Renal cortical epithelial cell (primary cell): ENCODE measurements at places on chromosomes 12 and 14.
A peak's percentile ranks its signal among the peaks of the same experiment; 100 is the strongest.

DNA sequence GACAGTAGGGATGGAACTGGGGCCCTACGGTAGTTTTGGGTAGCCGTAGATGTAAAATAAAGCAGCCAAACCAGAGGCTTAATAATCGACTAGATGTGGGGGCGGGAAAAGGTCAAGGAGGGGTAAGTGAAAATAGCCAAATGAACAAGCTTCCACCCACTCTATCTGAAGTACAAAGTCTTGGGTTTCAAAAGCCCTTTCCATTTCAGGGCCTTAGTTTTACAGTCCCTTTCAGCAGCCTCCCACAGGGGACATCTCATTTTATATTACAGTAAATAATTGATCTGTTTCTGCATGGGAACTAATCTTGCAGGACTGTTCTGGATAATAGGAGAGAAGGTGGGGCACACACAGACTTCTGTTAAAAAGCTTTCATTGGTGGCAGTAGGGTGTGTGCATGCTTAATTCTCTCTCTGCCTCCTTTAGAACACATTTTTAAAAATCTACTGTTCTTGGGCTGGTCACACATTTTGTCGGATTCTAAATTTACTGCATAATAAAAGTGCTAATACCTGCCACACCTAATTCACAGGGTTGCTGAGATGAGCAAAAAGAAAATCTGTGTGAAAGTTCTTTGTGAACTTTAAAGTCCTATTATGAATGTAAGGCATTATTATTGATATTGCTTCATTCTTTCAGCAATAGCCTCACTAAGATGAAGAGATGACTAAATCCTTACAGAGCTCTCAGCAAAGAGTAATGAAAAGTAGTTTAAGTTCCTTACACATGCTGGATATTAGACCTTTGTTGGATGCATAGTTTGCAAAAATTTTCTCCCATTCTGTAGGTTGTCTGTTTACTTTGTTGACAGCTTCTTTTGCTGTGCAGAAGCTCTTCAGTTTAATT lies 104.6 kb downstream of the ITPR2 start:
- peak; percentile 72 for DNase-seq

- peak; percentile 86 for DNase-seq
These were observed 14.8 kb upstream of the PPP1R1A start for GRCh38 chr12:54603173-54603814.

DNA sequence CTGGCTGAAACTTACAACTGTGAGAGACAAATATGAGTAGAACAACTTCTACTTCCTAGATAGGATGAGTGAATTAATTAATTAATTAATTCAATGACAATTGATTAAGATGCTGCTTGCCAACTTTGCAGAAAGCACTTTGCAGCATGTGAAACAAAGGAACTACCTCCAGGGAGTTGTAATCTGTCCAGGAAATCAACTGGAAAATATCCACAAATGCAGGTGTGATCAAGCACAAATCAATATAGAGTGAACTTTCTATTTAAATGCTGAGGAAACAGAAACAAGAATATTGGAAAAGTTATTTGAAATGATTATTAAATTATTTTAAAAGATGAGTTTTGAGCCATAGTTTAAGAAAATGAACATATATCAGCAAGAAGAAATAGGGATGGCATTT lies 163.9 kb upstream of the ARID2 start:
- no peak for DNase-seq

DNA sequence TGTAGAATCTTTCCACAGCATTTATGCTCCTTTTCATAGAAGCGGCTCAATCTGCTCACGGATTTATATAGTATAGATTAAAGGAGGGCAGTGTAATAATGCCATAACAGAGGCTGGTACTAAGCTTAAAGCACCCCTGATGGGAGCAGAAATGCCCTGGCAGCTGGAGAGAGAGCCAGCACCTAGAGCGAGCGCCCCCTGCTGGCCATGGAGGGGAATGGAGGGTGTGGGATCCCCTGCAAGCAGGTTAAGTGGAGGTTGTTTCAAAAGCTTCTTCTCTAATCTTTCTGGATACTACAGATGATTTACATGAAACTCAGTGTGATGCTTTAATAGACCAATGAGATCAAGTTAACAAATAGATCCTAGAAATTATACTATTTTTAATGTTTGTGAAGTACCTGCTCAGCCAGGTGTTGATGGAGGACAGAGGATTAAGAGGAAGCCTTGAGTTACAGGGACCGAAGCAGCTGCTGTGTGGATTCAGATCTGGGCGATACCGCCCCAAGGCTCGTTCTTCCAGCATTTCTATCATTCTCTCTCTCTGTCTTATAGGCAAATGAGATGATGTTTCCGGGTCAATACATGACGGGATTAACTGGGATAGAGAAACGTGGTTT lies 1519.3 kb upstream of the TMEM132C start:
- DNase-seq: no peak

DNA sequence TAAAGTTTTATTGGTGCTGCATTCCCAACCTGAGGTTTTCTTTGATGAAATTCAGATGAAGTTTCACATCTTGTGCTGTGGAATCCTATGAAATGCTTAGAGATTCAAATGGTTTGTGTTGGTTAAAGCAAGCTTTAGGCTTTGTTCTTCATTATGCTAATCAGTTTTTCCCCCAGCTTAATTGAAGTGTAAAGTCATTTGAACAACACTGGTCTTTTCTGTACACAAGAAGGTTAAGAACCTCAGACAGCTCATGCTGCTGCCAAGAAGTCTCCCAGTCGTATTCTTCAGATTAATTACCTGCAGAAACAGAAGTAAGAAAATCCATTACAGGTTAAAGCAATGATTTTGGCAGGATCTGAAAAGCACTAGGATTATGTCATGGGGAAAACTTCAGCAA lies 48.9 kb downstream of the EML1 start:
- peak; percentile 36 for DNase-seq

DNA sequence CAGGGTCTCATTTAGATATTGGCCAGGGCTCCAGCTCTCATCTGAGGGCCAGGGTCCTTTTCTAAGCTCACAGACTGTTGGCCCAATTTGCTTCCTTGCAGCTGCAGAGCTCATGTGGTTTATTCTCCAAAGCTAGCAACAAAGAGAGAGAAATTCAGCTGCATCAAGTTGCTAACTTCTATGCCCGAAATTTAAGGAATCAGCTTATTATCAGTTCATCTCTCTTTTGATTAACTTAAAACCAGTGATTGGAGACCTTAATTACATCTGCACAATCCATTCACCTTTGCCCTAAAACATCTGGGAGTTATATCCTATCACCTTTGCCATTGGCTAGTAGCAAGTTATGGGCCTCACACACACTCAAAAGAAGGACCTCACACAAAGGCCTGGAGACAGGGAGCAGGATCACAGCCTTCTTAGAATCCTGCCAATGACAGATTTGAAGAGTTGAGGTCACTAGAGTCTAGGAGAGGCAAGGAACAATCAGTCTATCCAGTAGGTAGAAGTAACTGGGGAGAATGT lies 258.8 kb upstream of the GARIN6 start:
- DNase-seq: no peak

- peak; percentile 50 for DNase-seq
These were observed 27.2 kb downstream of the FBRSL1 start for GRCh38 chr12:132517013-132517739.

DNA sequence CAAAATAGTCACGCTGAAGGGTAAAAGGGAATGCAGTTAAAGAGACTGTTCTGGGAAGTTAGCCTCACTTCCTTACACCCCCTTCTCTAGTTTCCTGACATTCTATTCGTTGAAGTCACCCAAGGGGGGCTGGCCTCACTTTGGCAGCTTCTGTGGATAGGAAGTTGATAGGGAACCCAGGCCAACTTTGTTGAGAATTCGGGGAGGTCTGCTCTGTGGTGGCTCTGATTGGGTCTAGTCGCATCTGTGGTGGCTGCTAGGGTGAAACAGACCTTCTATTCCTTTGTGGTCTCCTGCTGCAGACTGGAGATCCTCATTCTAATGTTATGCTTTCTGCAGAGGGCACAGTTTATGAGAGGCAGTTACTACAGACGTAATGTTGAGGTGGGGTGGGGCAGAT lies 28.8 kb upstream of the GZMB start:
- no peak for DNase-seq

- peak; percentile 97 for DNase-seq
These were observed 48.1 kb upstream of the BICDL1 start for GRCh38 chr12:119940897-119941296.

- DNase-seq: no peak
These were observed 452 bp downstream of the P2RX2 start for GRCh38 chr12:132619071-132619385.

DNA sequence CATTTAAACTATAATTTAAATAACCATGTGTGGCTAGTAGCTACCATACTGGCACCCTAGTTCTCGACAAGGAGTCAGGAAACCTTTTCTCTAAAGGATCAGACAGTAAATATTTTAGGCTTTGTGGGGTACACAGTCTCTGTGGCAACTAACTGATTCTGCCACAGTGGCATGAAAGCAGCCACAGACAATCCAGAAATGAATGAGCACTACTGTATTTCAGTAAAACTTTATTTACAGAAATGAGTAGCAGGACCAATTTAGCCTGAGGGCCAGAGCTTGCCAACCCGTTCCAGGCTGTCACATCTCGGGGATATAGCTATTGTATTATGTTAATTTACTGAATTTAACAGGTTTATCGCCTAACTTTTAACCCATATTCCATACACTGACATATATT lies 278.7 kb downstream of the ITPR2 start:
- DNase-seq: no peak

GRCh38 chr12:41140117-41140516 lies 48.0 kb upstream of the PDZRN4 start:
- DNase-seq: peak; percentile 16

GRCh38 chr12:52798671-52799504 lies 3.0 kb upstream of the KRT3 start:
- DNase-seq: peak; percentile 93

- peak; percentile 23 for DNase-seq
These were observed 161.7 kb downstream of the ALX1 start for GRCh38 chr12:85441741-85442140.

DNA sequence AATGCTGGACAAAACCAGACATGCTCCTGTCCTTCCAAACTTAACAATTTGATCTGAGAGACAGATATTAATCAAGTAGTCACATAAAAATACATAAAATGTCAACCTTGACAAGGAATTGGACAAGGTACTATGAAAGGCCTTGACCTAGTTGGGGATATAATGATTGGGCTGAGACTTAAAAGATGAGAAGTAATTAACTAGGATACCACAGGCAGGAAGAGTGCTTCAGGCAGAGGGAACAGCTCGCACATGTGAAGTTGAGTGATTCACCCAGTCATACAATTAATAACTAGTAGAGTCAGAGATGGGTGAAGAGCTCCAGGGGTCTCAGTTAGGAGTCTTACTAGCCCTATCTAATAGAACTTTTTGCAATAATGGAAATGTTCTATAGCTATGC lies 259.5 kb downstream of the MSRB3 start:
- DNase-seq: peak; percentile 57

- DNase-seq: no peak
These were observed 50.3 kb downstream of the ISCA2 start for GRCh38 chr14:74543771-74544438.

DNA sequence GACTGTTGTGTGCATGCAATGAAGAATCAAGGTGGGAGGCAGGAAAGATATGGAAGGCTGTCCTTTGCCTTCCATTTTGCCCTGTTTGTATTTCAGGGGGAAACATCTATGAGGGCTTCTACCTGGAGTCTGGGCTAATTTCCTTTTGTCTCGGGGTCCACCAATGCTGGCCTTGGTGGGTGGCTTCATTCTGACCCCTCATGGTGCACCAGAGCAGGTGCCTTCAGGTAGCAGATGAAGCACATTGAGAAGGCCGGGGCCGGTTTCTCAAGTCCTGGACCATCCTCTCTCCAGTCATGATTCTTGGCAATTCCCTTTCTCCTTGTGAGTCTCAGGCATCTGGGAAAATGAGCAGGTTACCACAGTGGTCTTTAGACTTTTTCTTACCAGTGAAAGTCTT lies 47.2 kb downstream of the RPH3A start:
- no peak for DNase-seq

DNA sequence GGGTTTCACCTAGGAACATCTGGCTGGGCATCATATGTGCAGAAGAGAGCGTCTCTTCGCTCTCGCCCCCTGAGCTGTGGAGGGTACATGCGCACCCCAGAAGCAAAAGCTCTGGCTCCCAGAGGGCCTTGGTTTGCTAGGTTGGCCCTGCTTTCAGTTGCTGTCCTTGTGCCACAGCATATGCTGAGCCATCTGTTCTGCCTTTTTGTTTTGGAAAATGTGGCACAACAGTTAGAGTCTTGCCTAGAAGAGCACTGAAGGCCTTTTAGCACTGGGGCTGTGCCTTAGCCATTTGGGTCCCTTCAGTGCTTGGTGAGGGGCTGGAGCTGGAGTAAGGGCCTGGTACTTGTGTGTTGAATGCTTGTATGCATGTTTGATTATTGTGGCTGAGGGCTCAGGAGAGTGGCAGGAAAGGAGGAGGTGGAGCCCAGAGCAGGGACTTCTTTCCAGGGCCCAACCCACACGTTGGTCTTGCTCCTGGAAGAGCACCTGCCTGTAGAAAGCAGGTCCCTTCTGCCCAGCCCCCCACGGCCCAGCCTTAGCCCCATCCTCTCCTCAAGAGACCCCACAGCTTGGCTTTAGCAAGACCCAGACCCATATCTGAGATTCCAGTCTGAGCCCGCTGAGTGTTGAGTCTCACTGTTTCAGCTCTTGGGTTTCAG lies 113.7 kb downstream of the SLC25A47 start:
- no peak for DNase-seq

DNA sequence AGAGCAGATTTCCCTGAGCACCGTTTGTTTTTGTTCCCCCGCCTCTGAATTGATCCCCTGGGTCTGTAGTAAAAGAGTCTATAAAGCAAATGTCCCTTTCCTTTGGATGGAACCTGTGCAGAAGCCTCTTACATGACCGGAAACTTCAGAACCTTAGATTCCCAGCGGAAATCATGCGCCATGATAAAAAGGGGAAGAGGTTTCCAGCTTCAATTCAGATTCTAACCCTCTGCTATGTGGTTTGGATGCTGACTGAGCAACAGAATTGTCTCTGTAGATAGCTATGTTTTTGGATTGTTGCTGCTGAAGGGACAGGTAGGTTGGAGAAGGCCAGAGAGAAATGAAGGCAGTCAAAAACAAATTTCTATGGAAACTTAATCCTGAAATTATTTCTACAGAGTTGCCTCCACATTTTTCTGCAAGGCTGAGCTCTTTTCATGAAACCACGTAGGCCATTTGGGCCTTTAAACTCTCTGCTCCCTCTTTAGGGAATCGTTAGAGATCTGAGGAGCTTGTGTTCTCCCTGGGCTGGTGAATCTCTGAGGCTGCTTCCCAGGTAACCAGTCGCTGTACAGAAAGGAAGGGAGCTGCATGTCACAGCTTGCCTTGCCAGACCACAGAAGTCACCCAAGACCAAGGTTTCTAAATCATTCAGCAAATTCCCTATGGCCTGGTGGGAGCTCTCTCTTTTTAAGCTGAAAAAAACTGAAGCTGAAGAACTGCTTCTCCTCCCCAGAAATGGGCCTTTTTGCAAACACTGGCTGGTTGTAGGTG lies 28.7 kb upstream of the OR10P1 start:
- DNase-seq: no peak

- no peak for DNase-seq
These were observed 32.0 kb downstream of the SLC25A29 start for GRCh38 chr14:100274250-100274649.

DNA sequence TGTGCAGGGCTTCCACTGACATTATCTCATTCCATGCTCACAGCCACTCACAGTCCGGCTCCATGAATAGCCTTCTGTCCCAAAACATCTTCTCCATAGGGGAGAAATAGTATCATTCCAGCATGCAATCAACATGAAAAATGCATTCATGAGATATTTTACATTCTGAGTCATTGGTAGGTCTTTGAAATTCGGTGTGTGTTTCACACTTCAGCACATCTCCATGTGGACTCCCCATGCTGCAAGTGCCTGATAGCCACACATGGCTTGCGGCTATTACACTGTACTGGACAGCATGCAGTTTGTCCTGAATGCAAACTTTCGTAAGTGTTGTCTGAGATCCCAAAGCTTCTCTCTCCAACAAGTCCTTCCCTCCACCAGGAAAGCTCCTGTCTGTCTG lies 449.3 kb downstream of the MED13L start:
- no peak for DNase-seq
